ENCODE measurements at places on chromosomes 7 and 10.

DNA sequence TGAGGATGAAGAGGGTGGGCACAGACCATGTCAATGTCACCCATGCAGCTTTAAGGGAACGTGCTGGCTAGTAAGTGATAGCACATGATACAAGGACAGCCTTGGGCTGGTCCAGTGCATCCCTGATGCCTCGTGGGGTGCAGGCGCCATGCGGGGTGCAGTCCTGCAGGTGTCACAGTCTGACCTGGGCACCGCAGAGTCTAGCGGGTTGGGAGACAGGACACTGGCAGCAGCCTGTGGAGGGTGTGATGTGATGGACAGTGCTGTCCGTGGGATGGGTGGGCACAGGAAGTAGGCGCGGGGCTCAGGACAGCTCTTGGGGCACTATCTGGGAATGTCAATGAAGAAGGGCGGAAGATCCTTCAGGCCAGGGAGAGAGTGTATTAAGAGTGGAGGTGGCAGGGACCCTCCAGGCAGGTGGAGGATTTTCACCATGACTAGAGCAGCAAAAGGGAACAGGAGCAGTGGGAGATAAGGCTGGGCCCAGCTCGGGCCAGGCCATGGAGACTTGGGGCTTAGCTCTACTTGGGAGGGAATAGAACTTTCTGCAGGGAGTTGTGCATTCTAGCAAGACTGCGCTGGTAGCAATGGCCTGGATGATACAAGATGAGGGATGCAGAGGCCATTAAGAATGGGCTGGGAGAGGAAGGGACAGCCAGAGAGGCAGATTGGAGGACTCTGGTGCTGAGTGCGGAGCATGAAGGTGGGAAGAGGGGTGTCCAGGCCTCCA is 122.5 kb downstream of the PTPN20 start:
- no peak for DNase-seq

DNA sequence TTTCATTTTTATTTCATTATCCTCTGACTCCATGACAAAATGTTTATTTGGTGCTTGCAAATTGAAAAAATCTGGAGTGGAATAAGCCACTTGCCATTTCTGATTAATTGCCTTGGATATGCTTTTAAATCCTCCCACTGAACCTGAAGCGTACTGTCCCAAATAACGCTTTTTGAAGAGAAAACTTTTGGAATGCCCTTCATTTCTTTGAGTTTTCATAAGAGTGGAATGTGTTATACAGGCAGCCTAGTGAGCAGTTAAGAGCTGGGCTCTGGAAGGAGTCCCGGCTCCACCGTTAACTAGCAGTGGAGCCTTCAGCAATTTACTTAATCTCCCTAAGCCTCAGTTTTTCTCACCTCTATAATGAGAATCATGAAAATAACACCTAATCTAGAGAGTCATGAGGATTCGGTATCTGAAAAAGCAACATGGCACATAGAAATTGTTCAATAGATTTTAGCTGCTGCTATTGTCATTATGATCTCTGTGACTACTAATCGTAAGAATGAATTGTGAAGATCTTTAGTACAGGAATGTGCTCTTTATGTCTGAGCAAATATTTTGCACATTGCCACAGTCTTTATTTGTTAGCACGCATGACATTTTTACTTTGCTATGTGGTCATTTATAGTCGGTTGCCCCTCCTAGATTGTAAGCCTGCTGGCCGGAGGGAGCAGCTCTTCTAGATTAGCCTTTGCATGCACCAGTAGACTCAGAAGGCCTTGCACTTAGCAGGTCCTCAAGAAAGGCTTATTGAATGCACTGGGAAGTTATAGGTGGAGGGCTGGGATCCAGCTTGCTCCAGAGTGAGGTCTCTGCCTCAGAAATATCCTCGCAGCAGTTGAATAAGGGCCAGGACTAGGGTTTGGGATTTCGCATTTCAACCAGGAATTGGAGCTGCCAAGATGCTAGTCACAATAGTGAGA is 59.4 kb downstream of the PLCE1 start:
- DNase-seq: no peak

GRCh38 chr10:76548716-76549115 is 1088.9 kb downstream of the KCNMA1 start:
- DNase-seq: no peak

- peak; percentile 66 for DNase-seq
Measured at GRCh38 chr7:37977243-37977642, 56.8 kb downstream of the EPDR1 start.

GRCh38 chr7:155893664-155894063 is 81.4 kb upstream of the SHH start:
- no peak for DNase-seq

GRCh38 chr7:105277341-105277740 is 111.4 kb downstream of the SRPK2 start:
- no peak for DNase-seq

GRCh38 chr10:131429141-131429540 is 117.6 kb upstream of the TCERG1L start:
- DNase-seq: no peak

- DNase-seq: no peak
Measured at GRCh38 chr7:75992083-75992755, 2.2 kb downstream of the TMEM120A start.

- no peak for DNase-seq
Measured at GRCh38 chr7:1818575-1819258, 148.6 kb downstream of the ELFN1 start.

Measured in bone marrow (tissue), 2 donors.